ENCODE measurements at places on chromosomes 7 and 10. TPM values are rescaled to one million over a fixed set of nuclear protein-coding genes. Genes with fewer than 3 reads are reported as not detected.

Gene AKR1C4
- total RNA-seq: not detected

Gene ST8SIA6
- total RNA-seq: not detected

Gene GPR26
- total RNA-seq: not detected

Gene AHR
- 37.2 TPM for total RNA-seq

Gene CYP3A7
- not detected for total RNA-seq

Gene PTF1A
- total RNA-seq: not detected

Gene SPDYE8
- not detected for total RNA-seq

Gene COBL
- not detected for total RNA-seq

Gene C10orf71
- total RNA-seq: not detected

Gene PON1
- not detected for total RNA-seq

Gene VPS37D
- 0.34 TPM for total RNA-seq

Gene LRMDA
- total RNA-seq: not detected

Gene CFAP46
- total RNA-seq: not detected

GRCh38 chr10:100897976-100898375, 14.8 kb upstream of the SLF2 start:
- no peak overlapping the region for H3K27ac ChIP-seq
- DNase-seq: no peak
- H3K27me3 ChIP-seq: peaks cover 35% of the 10 kb centered on the region
- no peaks in the 10 kb centered on the region for H3K36me3 ChIP-seq

DNA sequence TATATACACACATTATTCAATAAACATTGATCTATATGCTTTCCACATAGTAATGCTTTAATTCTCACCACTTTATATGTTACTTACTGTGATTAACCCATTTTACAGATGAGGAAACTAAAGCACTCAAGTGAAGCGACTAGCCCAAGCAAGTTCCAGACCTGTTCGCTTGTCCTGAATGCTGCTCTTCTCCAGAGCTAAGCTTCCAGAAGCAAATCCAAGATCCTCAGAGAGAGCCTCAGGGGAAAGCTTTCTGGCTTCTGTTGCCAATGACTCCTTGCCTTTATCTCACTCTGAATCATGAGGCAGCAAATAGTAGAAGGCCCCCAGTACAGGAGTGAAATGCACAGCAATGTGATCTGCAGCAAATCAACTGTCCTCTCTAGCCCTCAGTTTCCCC, 32.2 kb downstream of the XPNPEP1 start:
- no peak overlapping the region for H3K27ac ChIP-seq
- H3K36me3 ChIP-seq: peaks cover 40% of the 10 kb centered on the region

GRCh38 chr7:137886746-137887145, 40.0 kb upstream of the DGKI start:
- no peak for DNase-seq
- H3K36me3 ChIP-seq: peaks cover 43% of the 10 kb centered on the region
- H3K27me3 ChIP-seq: no peaks in the 10 kb centered on the region
- H3K27ac ChIP-seq: no peak overlapping the region

GRCh38 chr10:66218981-66219587, 706.8 kb upstream of the LRRTM3 start:
- H3K4me1 ChIP-seq: no peaks in the 10 kb centered on the region
- H3K4me3 ChIP-seq: no peak overlapping the region
- no peak overlapping the region for H3K27ac ChIP-seq
- no peaks in the 10 kb centered on the region for H3K36me3 ChIP-seq
- no peaks in the 10 kb centered on the region for H3K27me3 ChIP-seq

- DNase-seq: no peak
- H3K4me1 ChIP-seq: no peaks in the 10 kb centered on the region
- H3K4me3 ChIP-seq: no peak overlapping the region
- H3K36me3 ChIP-seq: no peaks in the 10 kb centered on the region
- H3K27me3 ChIP-seq: no peaks in the 10 kb centered on the region
Observed at GRCh38 chr10:29005988-29006387, 282.9 kb upstream of the LYZL1 start.

GRCh38 chr10:116694243-116694926, 48.0 kb downstream of the HSPA12A start:
- no peak for DNase-seq
- H3K36me3 ChIP-seq: no peaks in the 10 kb centered on the region
- H3K4me3 ChIP-seq: no peak overlapping the region
- no peak overlapping the region for H3K27ac ChIP-seq

GRCh38 chr10:51224671-51225161, 150.4 kb downstream of the PRKG1 start:
- no peak overlapping the region for H3K27ac ChIP-seq
- no peaks in the 10 kb centered on the region for H3K4me1 ChIP-seq
- no peak for DNase-seq
- no peak overlapping the region for H3K4me3 ChIP-seq

DNA sequence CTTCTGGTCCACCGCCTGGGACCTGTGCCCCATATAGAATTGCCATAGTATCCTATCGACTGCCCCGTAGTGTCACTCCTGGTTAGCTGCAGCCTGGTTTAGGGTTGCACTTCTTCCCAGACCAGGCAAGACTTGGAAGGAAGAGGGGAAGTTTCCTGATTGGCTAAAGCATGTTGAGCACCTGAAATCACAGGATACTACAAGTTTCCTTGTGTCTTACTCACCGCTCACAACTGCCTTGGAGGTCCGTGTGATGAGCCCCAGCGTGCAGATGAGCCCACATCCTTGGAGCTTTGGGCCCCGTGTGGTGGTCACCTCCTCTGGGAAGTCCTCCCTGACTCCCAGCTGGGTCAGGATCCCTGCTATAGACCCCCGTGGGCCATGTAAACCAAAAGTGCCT, 73.9 kb upstream of the GTF2I start:
- no peaks in the 10 kb centered on the region for H3K4me1 ChIP-seq
- H3K27ac ChIP-seq: no peak overlapping the region
- no peak for DNase-seq

DNA sequence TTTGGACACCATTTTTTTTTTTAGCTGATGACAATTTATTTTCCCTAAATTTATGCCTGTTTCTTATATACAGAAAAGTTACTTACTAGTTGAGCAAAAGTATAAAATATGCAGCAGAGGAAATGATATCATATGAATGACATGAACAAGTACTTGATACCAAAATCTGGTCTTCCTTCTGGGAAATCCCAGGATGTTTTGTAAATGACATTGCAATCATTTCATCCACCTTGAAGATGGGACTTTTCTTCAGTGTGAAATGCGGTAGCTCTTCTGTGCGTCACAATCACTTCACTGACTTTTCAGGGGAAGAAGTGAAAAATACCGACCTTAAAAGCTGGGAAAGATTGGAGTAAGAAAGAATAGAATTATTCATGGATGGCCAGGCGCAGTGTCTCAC, 23.8 kb downstream of the C1QL3 start:
- H3K4me1 ChIP-seq: peaks cover 8% of the 10 kb centered on the region
- H3K27ac ChIP-seq: no peak overlapping the region
- no peak for DNase-seq
- no peak overlapping the region for H3K4me3 ChIP-seq
- no peaks in the 10 kb centered on the region for H3K27me3 ChIP-seq
- peaks cover 12% of the 10 kb centered on the region for H3K36me3 ChIP-seq

- H3K36me3 ChIP-seq: no peaks in the 10 kb centered on the region
- no peak for DNase-seq
- peaks cover 12% of the 10 kb centered on the region for H3K4me1 ChIP-seq
- H3K4me3 ChIP-seq: no peak overlapping the region
- no peak overlapping the region for H3K27ac ChIP-seq
- H3K27me3 ChIP-seq: peaks cover 13% of the 10 kb centered on the region
Observed at GRCh38 chr7:378041-378420, 88.1 kb downstream of the FOXL3 start.

- no peaks in the 10 kb centered on the region for H3K27me3 ChIP-seq
- H3K4me1 ChIP-seq: no peaks in the 10 kb centered on the region
- no peak for DNase-seq
- no peak overlapping the region for H3K4me3 ChIP-seq
Observed at GRCh38 chr7:79176859-79177477, 276.5 kb downstream of the MAGI2 start.

DNA sequence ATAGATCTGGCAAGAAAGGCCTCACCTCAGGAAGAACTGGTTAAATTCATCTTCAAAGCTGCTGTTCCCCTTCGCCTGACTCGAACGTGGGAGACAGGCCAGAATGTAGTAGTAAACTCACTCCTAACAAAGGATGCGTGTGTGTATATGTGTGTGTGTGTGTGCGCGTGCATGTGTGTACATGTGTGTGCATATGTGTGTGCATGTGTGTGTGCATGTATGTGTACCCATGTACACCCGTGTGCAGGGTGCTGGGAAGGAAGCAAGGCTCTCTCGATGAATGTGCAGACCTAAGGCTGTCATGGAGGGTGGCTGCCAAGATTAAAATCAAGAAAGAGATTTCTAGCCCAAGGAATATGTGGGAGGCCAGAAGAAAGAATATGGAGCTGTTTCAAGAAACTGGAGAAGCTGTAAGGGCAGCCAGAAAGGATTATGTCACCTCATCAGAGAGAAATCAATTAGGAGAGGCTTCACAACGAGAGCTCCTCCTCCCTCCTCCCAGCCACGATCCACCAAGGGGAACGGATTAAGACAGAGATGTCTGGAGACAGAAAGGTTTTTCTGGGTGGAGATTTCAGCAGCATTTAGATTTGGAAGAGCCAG, 34.0 kb upstream of the LBX1 start:
- H3K27ac ChIP-seq: no peak overlapping the region
- no peaks in the 10 kb centered on the region for H3K4me1 ChIP-seq
- H3K36me3 ChIP-seq: no peaks in the 10 kb centered on the region

- H3K27ac ChIP-seq: no peak overlapping the region
- no peak overlapping the region for H3K4me3 ChIP-seq
- peaks cover 5% of the 10 kb centered on the region for H3K4me1 ChIP-seq
- H3K36me3 ChIP-seq: peaks cover 11% of the 10 kb centered on the region
Observed at GRCh38 chr10:46232666-46233065, 54.1 kb upstream of the ANTXRL start.

GRCh38 chr7:65923316-65923715, 50.4 kb downstream of the VKORC1L1 start:
- H3K4me1 ChIP-seq: no peaks in the 10 kb centered on the region
- H3K27me3 ChIP-seq: no peaks in the 10 kb centered on the region
- no peak overlapping the region for H3K27ac ChIP-seq
- peaks cover 8% of the 10 kb centered on the region for H3K36me3 ChIP-seq
- no peak overlapping the region for H3K4me3 ChIP-seq

DNA sequence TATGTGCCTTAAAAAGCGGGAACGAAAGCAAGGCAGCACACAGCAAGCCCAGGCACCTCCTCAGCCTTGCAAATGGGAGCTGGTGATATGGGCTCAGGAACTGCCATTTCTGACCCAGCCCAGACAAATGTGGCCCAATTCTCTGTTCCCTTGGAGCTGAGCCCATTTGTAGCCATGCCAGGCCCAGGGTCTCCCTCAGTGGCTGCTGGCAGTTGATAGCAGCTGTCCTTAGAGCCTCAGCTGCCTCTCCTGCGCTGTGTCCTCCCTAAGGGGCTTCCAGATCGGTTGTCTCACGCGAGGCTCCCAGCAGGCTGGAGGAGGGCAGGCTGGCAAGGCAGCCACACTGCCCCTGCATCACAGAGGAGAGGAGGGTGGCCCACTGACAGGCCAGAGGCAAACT, 275.8 kb downstream of the KCNMA1 start:
- H3K36me3 ChIP-seq: no peaks in the 10 kb centered on the region
- no peak for DNase-seq
- H3K27me3 ChIP-seq: no peaks in the 10 kb centered on the region
- H3K27ac ChIP-seq: no peak overlapping the region

DNA sequence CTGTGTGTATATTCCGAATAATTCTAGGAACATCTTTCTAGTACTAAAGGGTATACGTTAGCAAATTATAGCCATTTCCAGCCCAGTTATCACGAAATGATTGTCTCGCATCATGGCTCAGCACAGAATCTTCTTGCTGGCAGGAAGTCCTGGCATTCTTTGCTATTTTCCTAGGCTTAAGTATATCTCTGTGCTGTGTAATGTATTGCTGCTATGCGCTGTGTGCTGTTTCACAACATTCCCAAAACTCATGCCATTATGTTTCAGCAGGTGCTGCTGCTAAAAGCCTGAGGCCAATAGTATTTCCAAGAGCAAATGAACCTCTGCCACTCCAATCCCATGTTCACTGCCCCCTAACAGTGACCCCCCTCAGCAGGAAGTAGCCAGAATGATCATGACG, 62.9 kb upstream of the ZNF92 start:
- H3K4me1 ChIP-seq: no peaks in the 10 kb centered on the region
- H3K36me3 ChIP-seq: no peaks in the 10 kb centered on the region
- H3K27ac ChIP-seq: no peak overlapping the region
- no peak overlapping the region for H3K4me3 ChIP-seq
- no peaks in the 10 kb centered on the region for H3K27me3 ChIP-seq
- no peak for DNase-seq

- no peaks in the 10 kb centered on the region for H3K4me1 ChIP-seq
- no peak overlapping the region for H3K4me3 ChIP-seq
- H3K27me3 ChIP-seq: peaks cover 48% of the 10 kb centered on the region
- no peak for DNase-seq
Observed at GRCh38 chr10:11678074-11678793, 63.9 kb upstream of the ECHDC3 start.

DNA sequence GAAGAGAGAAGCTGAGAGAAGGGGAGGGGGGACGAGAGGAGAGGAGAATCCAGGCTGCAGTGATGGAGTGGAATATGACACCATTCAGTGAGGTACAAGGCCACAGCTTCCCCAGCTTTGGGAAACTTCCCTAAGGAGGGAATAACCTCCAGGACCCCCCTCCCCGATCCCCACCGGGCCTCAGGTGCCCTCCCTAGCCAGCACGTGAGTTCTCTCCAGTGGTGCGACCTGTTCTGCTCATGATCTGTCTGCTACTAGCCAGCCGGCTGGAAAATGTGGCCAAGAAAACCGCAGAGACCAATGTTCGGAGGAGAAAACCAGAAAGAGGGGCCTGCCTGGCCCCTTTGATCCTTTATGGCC, 39.9 kb upstream of the AGK start:
- no peaks in the 10 kb centered on the region for H3K36me3 ChIP-seq
- H3K27ac ChIP-seq: no peak overlapping the region
- H3K27me3 ChIP-seq: peaks cover 58% of the 10 kb centered on the region
- H3K4me3 ChIP-seq: peak overlapping the region; percentile 9

DNA sequence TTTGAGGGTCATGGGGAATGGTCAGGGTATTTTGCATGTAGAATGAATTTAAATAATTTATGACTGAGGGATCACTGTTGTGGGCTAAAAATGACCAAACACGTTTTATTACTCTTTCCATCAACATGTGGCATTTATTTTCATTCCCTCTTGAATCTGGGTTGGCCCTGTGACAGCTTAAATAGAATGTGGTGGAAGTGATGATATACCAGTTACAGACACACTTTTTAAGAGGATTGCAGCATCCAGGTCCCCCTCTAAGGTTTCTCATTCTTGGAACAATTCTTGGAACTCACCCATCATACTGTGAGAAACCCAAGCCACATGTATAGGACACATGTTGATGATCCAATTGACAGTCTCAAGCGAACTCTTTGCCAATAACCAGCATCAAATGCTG, 272.4 kb downstream of the ETV1 start:
- H3K27ac ChIP-seq: no peak overlapping the region
- no peaks in the 10 kb centered on the region for H3K27me3 ChIP-seq
- H3K4me1 ChIP-seq: no peaks in the 10 kb centered on the region
- H3K4me3 ChIP-seq: no peak overlapping the region
